Activated CD4-positive, alpha-beta T cell treated with anti-CD3 and anti-CD28 coated beads for 36 hours (primary cell): ENCODE measurements at places on chromosomes 12 and 14. TPM values are rescaled to one million over a fixed set of nuclear protein-coding genes. Genes with fewer than 3 reads are reported as not detected.

Gene SLC17A8
- total RNA-seq = not detected

DNA sequence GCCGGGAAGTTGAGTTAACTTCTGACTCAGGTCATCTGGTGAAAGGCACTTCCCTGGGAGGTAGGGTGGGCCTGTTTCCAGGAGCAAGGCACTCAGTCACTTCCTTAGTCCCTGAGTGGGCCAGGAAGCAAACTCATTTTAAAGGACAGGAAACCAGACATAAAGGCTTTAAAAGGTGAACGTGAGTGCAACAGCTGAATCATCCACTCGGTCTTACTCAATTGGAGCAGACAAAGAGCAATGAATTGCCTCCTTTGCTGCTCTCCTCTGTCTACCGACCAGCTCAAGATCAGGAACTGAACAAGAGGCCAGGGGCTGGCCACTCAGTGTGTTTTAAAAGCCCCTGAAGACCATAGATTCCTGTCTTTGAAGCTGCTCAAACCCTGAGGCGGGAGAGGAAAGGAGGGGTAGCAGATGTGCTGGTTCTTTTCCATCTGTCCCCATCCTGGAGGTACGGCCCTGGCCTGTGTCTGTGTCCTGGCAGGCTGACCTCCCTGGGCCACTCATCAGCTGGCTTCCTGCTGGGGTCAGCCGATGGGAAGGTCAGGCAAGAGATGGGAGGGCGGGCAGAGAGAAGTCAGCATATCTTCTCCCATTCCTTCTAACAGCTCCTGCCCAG is 148.9 kb downstream of the PPM1H start:
- no peaks in the 10 kb centered on the region for H3K36me3 ChIP-seq
- DNase-seq = peak; percentile 38
- H3K4me3 ChIP-seq = no peak overlapping the region
- H3K4me1 ChIP-seq = peaks cover 16% of the 10 kb centered on the region
- H3K27me3 ChIP-seq = peaks cover 2% of the 10 kb centered on the region

DNA sequence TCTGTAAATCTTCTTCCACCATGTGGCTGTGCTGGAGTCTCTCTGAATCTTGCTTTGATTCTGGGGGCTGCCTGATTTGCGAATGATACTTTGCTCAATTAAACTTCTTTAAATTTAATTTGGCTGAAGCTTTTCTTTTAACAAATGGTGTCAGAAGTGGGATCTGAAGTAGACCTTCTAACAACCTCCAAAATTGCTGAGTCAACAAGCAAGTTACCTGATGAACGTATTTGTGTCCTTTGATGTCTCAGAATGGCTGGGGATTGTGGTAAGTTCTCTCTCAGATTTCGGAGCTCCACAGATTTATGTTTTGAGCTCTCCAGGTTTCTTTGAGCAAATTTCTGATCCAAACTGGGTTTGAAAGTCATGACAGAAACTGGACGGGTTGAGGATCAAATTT is 1.9 kb upstream of the OR4E1 start:
- no peaks in the 10 kb centered on the region for H3K4me1 ChIP-seq
- H3K36me3 ChIP-seq = no peaks in the 10 kb centered on the region
- H3K4me3 ChIP-seq = no peak overlapping the region
- no peak for DNase-seq

GRCh38 chr12:111248236-111249017 is 120.5 kb downstream of the PHETA1 start:
- no peaks in the 10 kb centered on the region for H3K36me3 ChIP-seq
- no peaks in the 10 kb centered on the region for H3K4me1 ChIP-seq
- H3K4me3 ChIP-seq = no peak overlapping the region
- no peak for DNase-seq
- no peak overlapping the region for H3K27ac ChIP-seq

DNA sequence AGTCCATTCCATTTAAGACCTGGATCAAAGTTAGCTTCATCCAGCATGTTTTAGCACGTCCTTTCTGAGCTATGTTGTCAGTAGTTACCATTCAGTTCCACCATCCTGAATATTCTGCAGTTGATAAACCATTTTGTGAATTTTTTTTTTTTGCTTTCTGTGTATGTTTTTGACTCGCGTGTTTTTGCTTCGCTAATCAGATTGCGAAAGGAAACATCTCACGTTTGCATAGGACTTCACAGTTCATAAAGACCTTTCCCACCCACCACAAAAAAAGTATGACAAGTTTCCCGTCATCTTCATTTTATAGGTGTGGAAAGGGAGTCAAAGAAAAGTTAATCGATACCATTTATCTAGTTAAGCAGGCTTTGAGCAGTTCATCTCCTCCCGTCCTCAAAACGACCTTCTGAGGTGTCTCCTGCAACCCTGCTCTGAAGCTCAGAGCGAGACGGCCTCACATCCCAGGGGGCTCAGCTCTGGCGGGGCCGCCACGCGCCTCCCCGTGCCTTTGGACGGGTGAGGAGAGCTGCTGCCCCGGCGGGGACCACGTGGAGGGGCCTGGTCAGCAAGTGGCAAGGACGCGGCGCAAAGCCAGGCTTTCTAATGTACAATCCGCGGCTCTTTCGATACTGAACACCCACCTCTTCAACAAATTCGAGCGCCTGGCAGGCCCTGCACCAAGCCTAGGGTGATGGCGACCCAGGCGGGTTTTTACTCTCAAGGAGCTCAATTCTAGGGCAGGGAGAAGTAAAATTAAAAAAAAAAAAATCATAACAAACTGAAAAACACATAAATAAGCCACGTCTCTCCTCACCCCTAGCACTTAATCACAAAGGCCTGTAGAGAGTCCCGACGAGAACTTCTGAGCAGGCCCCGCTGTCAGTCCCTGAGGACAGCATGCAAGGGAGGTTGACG is 988 bp upstream of the TMEM263 start:
- peaks cover 22% of the 10 kb centered on the region for H3K4me1 ChIP-seq
- no peaks in the 10 kb centered on the region for H3K27me3 ChIP-seq
- peaks cover 5% of the 10 kb centered on the region for H3K36me3 ChIP-seq
- peak overlapping the region; percentile 100 for H3K4me3 ChIP-seq
- peak; percentile 43 for DNase-seq

DNA sequence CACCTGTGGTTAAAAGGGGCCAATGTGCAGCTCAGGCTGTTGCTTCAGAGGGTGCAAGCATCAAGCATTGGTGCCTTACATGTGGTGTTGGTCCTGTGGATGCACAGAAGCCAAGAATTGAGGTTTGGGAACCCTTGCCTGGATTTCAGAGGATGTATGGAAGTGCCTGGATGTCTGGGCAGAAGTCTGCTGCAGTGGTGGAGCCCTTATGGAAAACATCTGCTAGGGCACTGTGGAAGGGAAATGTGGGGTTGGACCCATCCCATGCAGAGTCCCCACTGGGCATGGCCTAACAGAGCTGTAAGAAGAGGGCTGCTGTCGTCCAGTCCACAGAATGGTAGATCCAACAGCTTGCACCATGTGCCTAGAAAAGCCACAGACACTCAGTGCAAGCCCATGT is 36.6 kb downstream of the PCNX1 start:
- H3K4me3 ChIP-seq = no peak overlapping the region
- no peak for DNase-seq
- H3K27ac ChIP-seq = no peak overlapping the region
- peaks cover 53% of the 10 kb centered on the region for H3K4me1 ChIP-seq
- peaks cover 85% of the 10 kb centered on the region for H3K36me3 ChIP-seq
- no peaks in the 10 kb centered on the region for H3K27me3 ChIP-seq

DNA sequence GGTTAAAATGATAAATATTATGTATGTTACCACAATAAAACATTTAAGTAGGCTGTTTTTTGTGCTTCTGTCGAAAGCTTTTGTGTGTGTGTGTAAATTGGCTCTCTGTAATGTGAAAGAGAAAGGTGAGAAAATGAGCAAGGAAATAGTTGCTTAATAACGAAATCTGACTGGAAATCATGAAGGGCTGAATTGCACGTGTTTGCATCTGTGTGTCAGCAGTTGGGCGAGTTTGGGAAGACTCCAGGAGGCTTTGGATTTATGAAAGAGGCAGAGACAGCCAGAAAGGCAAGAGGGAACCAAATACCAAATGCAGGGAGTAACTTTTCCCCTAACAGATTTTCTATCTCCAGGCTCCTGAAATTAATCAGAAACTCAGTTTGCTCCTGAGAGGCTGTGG is 47.2 kb upstream of the PLEKHG3 start:
- DNase-seq = no peak
- no peak overlapping the region for H3K4me3 ChIP-seq
- H3K27ac ChIP-seq = no peak overlapping the region
- no peaks in the 10 kb centered on the region for H3K36me3 ChIP-seq
- peaks cover 16% of the 10 kb centered on the region for H3K4me1 ChIP-seq
- peaks cover 19% of the 10 kb centered on the region for H3K27me3 ChIP-seq

- no peaks in the 10 kb centered on the region for H3K4me1 ChIP-seq
- H3K27me3 ChIP-seq = no peaks in the 10 kb centered on the region
- H3K36me3 ChIP-seq = peaks cover 48% of the 10 kb centered on the region
Observed at GRCh38 chr14:20376071-20376588, 32.7 kb downstream of the PARP2 start.

DNA sequence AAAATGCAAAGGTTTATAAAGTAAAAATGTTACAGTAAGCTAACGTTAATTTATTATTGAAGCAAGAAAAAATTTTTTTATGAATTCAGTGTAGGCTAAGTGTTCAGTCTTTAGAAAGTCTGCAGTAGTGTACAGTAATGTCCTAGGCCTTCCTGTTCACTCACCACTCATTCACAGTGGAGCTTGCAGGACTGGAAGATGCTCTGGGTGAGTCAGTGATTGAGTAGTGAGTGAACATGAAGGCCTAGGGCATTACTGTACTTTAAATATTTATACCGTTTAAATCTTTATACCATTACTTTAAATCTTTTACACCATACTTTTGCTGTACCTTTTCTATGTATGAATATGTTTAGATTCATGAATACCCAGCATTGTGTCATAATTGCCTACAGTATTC is 120.3 kb upstream of the SLC38A4 start:
- no peaks in the 10 kb centered on the region for H3K36me3 ChIP-seq
- H3K27ac ChIP-seq = no peak overlapping the region
- no peak overlapping the region for H3K4me3 ChIP-seq
- H3K4me1 ChIP-seq = no peaks in the 10 kb centered on the region
- peaks cover 2% of the 10 kb centered on the region for H3K27me3 ChIP-seq

DNA sequence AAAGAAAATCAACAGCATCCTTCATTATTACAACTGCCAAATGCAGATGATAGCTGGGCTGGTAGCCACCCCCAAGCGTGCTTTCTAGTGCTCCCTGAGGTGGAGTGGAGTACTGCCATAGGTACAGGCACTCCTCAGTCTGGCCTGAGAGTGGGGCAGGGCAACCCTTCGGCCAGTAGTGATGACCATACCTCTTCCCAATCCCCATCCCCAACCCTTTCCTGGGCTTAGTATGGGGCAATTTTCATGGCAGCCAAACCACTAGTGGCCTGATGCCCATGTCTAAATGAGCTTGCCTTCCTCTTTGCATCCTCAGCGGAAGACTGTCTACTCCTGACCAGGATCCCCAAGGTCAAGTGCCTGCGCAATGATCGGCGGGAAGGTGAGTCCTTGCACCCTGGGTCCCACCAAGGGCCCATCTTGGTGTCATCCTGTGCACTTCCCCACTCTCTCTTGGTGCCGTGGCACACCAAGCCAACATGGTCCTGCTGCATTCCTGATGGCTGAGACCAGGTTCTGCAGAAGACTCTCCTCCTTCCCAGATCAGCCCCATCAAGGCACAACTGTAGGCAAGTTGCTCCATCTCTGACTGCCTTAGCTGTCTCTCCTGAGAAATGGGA is 65.8 kb downstream of the GALNT16 start:
- H3K36me3 ChIP-seq = no peaks in the 10 kb centered on the region
- no peak overlapping the region for H3K27ac ChIP-seq
- no peaks in the 10 kb centered on the region for H3K27me3 ChIP-seq
